ENCODE measurements at places on chromosomes 2 and 18.

DNA sequence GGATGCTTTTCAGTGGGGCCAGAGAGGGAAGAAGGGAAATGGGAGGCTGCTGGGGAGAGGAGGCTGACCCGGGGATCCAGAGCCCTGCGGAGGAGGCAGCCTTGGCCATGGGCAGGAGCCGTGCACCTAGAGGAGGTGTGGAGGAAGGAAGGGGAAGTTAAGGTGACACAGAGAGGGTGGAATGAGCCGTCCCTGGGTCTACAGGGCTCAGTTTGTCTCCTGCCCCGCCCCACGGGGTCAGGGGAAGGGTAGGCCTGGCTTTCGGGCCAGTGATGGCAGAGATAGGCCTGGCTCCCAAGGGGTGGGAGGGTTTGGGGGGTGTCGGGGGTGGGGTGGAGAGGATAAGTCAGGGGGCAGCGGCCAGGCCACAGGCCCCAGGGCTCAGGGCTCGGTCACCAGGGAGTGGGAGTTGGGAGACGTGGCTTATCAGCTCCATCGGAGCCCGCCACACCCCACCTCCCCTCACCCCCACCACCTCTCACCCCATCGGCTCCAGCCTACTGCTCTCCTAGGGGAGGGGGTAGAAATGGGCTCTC is 39.5 kb upstream of the NOTO start:
- DNase-seq = no peak

GRCh38 chr2:222418739-222419138 is 5.6 kb upstream of the SGPP2 start:
- DNase-seq = no peak

- DNase-seq = no peak
These were observed 1577.7 kb upstream of the ACVR2A start for GRCh38 chr2:146267093-146267492.

- no peak for DNase-seq
These were observed 136.2 kb downstream of the TMEM247 start for GRCh38 chr2:46615555-46615954.

GRCh38 chr2:56198936-56199335 is 15.1 kb downstream of the CCDC85A start:
- DNase-seq = no peak
